ENCODE measurements at places on chromosomes 5 and 9. TPM values are rescaled to one million over a fixed set of nuclear protein-coding genes. Genes with fewer than 3 reads are reported as not detected.

DNA sequence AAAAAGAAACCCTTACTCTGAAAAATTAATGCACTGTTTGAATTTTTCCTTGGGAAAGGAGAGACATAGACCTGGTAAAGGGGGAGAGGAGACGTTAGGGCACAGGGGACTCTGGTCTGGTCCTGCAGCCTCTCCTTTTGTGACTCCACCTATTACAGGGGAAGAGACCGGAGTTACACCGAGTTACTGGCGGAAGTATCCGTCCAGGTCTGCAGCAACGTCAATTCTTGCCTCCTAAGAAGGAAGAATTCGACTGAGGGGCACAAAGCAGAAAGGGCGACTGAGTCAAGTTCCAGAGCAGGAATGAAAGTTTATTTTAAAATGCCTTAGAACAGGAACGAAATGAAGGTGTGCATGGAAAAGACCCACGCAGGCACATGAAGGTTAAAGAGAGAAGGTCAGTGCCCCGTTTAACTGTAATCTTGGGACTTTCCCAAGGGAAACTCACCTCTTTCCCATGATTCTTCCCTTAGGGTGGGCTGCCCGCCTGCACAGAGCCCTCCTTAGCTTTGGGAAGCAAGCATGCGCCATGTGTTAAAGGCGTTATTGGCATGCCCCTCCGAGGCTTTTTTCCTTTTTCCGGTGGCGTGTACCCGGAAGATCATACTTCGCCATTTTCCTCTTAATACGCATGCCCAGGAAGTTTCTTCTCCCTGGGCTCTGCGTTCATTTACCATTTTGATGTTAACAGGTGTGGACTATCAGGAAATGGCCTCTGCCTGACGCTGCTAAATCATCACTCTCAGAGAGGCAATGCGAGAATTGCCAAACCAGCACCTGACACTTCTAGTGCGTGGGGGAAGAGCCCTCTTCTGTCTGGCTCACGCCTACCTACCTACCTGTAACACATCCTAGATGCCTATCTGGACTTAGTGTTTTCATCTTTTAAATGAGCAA, 409.6 kb upstream of the PAPPA start:
- DNase-seq: no peak

Gene SLC25A46
- polyA plus RNA-seq: 60.2 TPM

GRCh38 chr5:177431317-177432142, 5.1 kb downstream of the GRK6 start:
- DNase-seq: no peak

Gene CARTPT
- polyA plus RNA-seq: not detected

- no peak for DNase-seq
Observed at GRCh38 chr5:91016954-91017700, 366.0 kb downstream of the ARRDC3 start.

GRCh38 chr5:154179846-154180710, 10.5 kb upstream of the GALNT10 start:
- DNase-seq: no peak

DNA sequence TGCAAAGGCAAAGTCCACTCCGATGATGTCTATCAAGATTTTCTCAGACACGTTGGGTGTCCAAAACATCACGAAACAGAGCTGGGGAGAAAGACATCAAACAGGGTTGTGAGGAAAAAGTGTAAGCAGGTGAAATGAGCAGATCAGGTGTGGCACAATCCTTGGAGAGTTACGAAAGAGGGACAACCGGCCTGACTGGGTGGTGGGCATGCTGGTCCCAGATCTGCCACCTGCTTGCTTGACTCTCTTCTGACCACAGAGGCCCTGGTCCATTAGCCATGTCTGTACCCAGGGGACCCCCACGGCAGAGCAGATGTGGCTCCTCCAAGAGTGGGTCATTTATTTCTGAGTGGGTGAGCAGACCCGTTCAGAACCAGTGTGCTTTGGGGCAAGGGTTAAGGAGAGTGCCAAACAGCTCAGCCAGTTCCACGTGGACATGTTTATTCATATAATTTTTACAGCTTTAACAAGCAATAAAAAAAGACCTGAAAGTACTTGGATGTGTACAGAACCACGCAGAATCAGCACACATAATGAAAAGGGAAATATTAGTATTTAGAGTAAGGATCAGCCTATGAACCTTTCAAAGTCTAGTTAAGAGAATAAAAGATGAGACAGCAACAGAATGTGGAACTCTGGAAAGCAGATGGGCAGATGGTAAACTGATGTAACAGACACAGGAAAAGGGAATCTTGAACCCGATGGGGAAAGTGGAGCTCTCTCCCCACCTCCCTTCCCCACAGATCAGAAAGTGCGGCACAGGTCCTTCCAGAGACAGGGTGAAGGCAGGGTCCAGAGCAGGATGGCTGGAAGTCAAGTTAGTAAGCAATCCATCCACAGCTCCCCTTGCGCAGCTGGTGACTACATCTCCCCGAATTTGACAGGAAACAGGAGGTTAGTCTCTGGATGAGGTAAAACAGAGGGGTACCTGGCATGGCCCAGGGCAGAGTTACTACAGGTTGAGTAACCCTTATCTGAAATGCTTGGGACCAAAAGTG, 52.5 kb downstream of the OTULIN start:
- no peak for DNase-seq

DNA sequence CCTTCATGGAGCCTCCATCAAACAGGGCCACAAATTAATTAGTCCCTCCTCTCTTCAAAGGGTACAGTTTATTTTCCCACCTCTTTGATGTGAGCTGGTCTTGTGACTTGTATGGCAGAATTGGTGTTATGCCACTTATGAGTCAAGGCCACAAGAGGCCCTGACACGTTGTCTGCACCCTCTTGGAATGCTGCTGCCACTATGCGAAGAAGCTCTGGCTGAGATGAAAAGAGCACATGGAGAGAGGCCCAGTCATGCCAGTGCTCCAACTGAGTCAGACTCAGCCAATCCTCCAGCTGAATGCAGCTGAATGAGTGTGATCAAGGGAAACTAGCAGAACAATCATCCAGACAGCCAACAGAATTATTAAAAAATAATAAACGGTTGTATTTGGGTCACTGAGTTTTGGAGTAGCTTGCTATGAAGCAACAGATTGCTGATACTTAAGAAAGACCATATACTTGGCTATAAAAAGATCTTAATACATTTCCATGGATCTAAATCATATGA, 128.3 kb downstream of the MARCHF11 start:
- DNase-seq: no peak

DNA sequence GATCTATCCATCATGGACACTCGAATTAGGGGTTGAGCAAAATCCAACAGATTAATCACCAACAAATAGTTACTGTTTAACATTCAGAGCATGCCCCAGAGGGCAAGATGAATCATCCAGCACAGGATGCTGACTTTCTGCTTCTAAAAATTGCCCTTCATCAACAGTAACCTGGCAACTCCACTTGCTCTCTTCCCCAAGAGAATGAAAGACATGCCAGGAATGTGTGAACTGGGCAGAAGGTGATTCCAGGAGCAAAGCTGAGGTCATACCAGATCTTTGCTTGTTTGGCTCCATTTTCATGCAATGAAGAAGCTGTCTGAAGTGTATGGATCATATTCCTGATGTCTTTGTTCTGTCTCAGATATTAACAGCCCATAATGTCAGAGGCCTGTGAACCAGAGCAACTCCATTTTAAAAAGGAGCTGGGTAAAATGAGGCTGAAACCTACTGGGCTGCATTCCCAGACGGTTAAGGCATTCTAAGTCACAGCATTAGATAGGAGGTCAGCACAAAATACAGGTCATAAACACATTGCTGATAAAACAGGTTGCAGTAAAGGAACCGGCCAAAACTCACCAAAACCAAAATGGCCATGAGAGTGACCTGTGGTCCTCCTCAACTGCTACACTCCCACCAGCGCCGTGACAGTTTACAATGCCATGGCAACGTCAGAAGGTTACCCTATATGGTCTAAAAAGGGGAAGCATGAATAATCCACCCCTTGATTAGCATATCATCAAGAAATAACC, 2.5 kb upstream of the ZNF367 start:
- no peak for DNase-seq

Gene PCDHGA8
- 0.40 TPM for polyA plus RNA-seq

DNA sequence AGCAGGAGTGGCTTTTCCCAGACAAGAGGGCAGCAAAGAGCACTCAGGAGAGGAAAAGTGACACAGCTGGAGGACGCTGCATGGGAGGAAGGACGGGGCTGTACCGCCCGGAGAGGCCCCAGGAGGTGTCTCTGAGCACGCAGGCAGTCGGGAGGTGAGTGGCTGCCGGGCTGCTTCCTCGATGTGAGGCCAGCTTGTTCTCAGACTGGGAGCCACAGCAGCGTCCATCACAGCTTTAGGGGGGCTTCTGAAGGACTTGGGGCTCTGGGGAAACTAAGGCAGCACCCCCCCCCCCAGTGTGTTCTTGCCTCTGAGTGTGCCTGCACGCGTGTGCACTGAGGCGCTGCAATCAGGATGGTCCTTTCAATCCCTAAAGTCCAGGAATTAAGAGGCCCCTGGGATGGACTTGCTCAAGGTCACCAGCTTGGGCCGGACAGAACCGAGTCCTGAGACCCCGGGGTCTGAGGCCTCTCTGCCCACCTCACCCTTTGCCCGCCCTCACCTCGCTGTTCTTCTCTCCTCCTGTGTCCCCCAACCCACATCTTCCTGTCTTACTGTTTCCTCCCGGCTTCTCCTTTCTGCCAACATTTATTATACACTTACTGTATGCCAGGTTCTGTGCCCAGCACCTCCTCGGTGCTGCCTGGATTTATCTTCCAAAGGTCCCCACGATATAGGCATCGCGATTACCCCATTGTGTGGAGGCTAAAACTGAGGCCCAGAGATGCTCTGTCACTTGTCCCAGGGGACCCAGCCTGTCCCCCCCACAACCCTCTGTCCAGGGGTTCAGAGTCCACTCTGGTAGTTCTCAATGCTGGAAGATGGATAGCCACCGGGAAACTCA, 32.9 kb downstream of the FAM163B start:
- DNase-seq: no peak

GRCh38 chr9:133355881-133356357, 368 bp downstream of the SURF1 start:
- no peak for DNase-seq

DNA sequence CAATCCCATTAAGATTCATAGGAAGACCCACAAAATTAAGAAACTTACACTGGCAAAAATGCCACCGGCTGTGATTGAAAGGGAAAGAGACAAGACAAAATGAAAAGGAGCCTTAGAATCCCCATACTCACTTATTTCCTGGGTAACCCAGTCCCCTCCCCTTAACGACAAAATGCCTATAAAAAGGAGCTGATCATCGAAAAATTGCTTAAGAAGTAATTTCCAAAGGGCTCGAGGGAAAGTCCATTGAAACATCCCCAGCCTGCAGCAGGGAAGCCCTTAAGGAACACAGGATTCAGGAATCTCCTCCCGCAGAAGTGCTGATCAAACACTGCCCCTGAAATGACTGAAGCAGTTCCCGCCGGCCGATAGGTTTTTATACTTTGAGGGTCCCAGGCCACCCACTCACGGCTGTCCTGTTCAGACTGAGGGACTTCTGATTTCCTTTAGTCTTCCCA, 677 bp upstream of the ZNF79 start:
- no peak for DNase-seq

GRCh38 chr9:83339435-83339834, 198.8 kb downstream of the FRMD3 start:
- DNase-seq: no peak

DNA sequence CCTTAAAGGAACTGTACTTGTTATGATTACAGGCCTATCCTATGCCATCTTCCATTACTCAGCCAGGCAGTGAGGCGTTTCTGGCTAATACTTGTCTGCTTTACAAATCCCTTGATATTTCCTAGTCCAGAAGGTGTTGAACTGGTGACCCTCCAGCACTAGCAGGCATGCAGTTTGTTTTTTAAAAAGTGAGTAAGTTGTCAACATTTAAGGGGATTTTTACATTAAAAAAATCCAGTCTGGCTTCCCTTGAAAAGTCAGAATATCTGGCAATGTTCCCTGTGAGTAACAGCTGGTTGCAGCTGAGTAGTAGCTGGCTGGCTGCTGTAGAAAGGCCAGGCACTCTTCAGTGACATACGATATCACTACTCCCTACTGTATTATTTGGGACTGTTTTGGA, 21.8 kb downstream of the GRIN3A start:
- peak; percentile 69 for DNase-seq

DNA sequence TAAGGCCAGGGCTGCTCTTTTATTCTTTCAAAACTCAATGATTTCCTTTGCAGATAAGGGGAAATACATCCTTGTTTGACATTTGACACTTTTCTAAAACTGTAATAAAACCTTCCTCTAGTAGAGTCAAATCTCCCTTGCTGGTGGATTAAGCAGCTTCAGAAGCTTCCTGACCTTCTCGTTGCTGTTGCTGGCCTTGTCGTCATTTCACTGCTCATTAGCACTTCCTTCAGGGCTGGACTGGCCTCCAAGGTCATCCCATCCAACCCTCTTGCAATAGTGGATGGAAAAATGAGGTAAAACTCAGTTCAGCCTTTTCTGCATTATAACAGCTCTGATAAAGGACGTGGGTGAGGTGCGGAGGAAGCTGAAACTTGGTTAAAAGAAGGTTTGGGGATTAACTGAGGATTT, 1.1 kb upstream of the ADAMTSL1 start:
- DNase-seq: no peak

DNA sequence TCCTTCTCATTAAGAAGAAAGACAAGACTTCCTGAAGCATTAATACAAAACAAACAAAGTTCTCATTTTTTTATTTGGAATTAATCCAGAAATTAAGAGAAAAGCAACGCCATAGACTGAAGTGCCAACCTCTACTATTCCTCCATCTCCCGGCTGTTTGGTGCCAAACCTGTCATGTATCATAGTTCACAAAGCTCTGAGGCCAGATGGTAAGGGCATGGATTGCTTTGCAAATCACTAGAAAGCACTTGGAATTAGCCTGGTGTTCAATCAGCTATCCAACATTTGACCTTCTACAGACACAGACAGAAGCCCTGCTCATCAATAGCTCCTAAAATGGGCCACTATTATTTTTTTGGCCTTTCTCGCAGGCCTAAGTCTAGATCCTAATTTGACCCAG, 33.8 kb downstream of the HTR1A start:
- no peak for DNase-seq

Gene MYOT
- 1.4 TPM for polyA plus RNA-seq

Gene IL17B
- polyA plus RNA-seq: 1.6 TPM

DNA sequence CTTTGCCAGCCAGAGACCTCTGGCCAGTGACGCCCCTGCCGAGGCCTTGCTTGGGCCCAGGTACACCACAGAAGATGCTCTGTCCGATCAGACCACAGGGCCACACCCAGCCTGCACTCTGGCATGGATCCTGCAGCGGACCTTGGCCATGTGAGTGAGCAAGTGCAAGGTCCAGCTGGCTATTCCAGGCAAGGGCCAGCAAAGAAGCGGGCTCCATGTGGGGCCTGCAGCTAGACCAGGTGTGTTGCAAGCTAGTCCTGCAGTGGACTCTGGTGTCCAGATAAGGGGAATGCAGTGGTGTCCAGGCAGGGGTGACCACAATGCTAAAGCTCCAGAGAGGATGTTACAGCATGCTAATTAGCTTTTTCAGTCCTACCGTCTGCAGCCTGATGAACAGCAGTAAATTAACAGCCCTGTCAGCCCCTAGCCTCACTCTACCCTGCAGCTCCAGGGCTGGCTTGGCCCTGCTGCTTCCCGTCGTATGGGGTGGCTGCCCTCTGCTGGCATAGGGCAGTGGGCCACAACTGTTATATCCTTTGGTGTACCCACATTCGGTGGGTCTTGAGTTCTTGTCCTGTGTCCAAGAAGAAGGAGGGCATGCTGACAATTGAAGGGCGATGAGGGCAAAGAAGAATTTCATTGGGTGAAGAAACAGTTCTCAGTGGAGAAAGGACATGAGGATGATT, 284.5 kb upstream of the POU5F2 start:
- DNase-seq: no peak
